Mesothelial cell of epicardium (in vitro differentiated cells): ENCODE measurements at places on chromosomes 5 and 9. TPM values are rescaled to one million over a fixed set of nuclear protein-coding genes. Genes with fewer than 3 reads are reported as not detected.

The CFAP90 gene
- total RNA-seq: 0.35 to 1.3 TPM (median 0.85 TPM) in 3 replicates

The HK3 gene
- total RNA-seq: 0.18 to 0.60 TPM (median 0.29 TPM) in 3 replicates

The IL31RA gene
- total RNA-seq: not detected in 3 replicates

The LCN2 gene
- total RNA-seq: not detected in 3 replicates

The NSMF gene
- 85.3 to 85.6 TPM (median 85.3 TPM) in 3 replicates for total RNA-seq

The FAM221B gene
- 0.07 TPM in 1 of 3 replicates, not detected in the others for total RNA-seq

The ADGRD2 gene
- 0.62 to 0.78 TPM (median 0.63 TPM) in 3 replicates for total RNA-seq

The NR4A3 gene
- total RNA-seq: 14.2 to 15.4 TPM (median 15.3 TPM) in 3 replicates

The ERGIC1 gene
- 107 to 110 TPM (median 109 TPM) in 3 replicates for total RNA-seq

- no peak for DNase-seq
Observed at GRCh38 chr9:116209414-116210116, 56.0 kb downstream of the PAPPA start.

DNA sequence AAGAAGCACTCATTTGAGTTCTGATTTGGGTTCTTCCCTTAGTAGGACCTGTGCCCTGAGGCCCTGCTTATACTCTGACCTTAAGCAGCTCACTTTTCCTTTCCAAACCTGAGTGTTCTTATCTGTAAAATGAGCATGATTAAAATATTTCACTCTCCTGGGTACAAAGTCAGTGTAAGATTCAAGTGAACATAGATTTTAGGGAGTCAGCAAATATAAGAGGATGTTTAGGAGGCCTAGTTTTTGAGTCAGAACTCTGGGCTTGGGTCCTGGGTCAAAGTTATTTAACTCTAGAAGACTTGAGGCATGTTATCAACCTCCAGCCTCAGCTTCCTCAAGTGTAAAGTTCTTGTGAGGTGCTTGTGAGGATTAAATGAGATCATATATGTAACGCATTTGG, 8.7 kb upstream of the SPARC start:
- no peak for DNase-seq

DNA sequence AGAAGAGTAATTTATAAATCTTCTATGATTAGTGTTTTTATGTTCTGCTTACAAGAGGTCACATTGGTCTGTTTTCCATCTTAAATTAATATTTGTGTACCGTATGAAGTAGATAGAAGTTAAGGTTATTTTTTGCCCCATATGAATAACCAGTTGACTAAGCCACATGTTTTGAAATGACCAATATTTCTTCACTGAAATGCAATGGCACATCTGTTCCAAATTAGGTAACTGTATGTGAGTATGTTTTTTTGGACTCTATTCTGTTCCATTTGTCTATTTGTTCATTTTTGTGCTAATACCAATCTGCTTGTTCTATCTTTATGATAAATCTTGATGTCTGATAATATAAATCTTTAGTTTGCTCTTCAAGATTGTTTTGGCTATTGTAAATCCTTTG, 17.7 kb downstream of the JAK2 start:
- DNase-seq: no peak

GRCh38 chr9:115135821-115136778, 18.1 kb upstream of the TNC start:
- DNase-seq: no peak

GRCh38 chr9:27655441-27655840, 82.2 kb upstream of the C9orf72 start:
- DNase-seq: no peak

GRCh38 chr9:92642041-92642451, 27.9 kb downstream of the IPPK start:
- DNase-seq: no peak

- DNase-seq: no peak
Observed at GRCh38 chr5:51731421-51732029, 348.3 kb downstream of the ISL1 start.

DNA sequence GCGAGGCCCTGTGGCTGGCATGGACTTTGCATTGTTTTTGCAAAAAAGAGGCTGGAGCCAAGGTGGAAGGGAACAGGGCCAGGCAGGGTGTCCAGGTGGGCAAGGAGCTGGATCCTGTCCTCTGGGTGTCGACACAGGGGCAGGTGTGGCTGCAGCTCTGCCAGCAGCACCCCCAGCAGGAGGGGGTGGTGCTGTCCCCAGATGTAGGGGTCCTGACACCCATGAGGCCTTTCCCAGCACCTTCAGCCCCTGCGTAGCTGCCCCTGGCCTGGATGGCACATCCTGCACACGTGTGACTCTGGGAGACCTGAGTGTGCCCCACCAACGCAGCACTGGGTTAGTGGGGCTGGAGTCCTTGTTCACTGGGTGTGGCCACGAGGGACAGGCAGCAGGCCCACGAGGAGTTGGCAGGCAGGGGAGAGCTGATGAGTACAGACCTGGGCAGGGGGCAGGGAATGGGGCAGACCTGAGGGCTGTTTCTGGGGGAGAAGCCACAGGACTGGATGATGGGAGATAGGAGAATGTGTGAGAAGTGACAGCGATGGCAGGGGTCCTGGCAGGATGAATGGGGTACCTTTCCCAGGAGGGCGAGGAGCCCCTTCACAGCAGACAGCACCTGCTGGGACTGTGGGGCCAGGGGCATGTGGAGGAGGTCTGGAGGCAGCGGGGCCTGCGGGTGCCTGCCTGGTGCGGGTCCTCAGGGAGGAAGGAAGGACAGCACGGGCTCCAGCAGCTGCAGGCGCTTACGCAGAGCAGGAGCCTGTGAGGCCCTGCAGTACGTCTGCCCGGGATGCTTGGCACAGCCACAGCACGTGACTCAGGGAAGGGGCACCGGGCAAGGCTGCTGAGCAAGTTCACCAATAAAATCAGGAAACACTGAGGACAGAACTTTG, 3.6 kb upstream of the RASGEF1C start:
- DNase-seq: no peak

- DNase-seq: no peak
Observed at GRCh38 chr5:122394284-122394930, 82.4 kb downstream of the SNCAIP start.

DNA sequence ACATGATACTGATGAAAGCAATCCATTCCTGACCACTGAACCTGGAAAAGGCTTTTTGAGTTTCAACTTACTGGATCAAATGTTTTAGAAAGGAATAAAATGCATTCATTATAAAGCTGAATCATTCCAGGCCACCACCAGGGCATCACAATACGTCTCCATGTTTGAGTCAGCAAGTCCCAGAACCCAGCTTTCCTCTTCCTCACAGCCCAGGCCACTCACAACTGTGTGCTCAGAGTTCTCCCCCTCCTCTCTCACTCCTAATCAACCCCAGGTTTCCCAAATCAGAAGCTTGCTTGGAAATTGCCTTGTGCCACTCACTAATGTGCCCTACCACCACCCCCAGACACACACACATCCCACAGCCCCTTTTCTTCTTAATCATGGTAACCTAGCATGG, 91.7 kb downstream of the GNA14 start:
- DNase-seq: no peak
